ENCODE measurements at places on chromosomes 1 and 21.

DNA sequence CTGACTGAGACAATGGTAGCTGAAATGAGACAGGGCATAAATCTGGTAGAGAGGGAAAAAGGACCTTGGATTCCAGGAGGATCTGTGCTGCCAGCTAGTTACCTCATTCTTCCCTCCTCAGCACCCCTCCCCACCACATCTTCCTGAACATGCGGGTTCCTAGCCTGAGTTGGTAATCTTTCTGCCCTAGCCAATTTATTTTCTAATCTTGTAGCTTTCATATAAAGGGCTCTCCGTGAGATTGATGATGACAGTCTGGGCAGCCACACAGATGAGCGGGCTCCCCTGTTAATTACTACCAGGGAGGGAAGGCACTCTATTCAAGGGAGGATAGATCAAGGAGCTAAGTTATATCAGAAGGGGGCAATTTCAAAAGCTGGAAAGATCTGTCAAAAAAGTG is 20.2 kb downstream of the ARHGEF11 start:
- no peaks in the 10 kb centered on the region for H3K4me1 ChIP-seq
- peaks cover 31% of the 10 kb centered on the region for H3K36me3 ChIP-seq
- no peaks in the 10 kb centered on the region for H3K27me3 ChIP-seq
- DNase-seq = no peak
- no peak overlapping the region for H3K4me3 ChIP-seq

DNA sequence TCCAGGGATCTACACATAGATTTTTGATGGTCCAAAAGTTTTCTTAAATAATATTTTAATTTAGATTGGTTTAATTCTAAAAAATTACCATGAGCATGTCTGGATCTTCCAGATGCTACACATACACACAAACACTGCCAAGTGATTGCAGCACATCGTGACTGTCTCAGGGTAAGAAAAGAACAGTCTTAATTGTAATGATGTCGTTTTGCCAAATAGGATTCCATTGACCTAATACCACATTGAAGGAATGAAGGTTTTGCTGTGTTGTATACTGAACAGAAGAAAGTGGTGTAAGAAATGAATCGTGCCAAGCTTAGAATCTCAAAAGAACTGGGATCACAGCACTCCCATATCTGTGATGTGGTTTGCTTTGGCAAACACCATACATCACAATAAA is 633.3 kb upstream of the CAMK1G start:
- H3K27me3 ChIP-seq = no peaks in the 10 kb centered on the region
- H3K4me3 ChIP-seq = no peak overlapping the region
- H3K36me3 ChIP-seq = no peaks in the 10 kb centered on the region
- H3K27ac ChIP-seq = no peak overlapping the region
- DNase-seq = no peak

DNA sequence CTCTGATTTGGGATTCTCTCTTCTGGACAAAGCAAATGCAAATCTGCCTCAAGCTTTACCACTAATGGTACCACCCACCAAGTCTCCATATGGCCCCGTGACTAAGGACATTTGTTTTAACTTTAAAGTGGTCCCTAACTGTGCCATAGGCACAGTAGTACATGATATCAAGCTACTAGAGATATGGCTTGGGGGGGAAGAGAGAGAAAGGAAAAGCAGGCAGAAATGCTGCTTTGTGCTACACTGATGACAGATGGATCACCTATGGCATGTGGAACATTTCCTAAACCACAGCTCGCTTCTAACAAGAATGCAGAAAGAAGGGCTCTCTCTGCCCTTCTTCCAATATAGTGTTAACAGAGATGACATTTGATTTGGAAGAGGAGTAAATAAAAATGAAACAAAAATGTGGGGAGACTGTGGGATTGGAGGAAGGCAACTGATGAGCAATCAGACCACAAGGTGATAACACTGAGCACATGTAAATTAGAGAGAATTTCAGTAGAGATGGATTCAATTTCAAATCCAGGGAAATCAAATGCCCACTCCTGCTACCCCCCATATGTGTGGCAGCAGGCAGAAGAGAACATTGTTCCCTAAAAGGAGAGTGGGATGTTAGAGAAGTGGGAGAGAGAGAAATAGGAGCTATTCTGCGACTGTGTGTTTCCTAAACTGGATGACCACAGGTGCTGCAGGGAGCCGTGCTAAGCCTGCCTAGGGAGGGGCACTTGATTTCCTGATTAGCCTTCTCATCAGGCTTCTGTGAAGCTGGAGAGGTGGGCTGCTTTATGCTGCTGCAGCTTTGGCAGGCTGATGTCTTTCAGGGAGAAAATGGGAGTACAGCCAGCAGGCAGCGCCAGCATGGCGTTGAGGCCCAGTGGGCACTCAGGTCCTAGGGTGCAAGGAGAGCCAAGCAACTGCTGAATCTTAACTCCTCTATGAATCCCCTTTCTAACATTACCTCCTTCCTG is 75.3 kb downstream of the ZNF648 start:
- no peak for DNase-seq
- no peaks in the 10 kb centered on the region for H3K4me1 ChIP-seq
- H3K4me3 ChIP-seq = no peak overlapping the region
- no peaks in the 10 kb centered on the region for H3K27me3 ChIP-seq
- no peaks in the 10 kb centered on the region for H3K36me3 ChIP-seq

DNA sequence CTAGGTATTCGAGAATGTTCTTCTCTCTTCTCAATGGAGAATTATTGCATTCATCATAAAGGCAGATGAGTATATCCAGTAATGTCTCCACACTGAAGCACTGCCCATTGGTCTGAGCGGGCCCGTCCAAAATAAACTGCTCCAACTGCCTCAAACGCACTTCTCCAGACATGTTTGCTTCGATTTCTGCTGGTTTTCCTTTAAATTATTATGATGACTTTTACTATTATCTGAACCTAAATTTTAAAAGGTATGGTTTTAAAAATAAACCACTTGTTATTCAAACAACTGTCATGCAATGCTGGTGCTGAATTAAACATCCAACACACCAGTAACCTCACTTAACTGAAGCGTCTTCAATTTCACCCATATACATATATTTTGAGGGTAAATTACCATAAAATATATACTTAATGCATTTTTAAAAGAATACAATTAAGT is 1.3 kb downstream of the CDC42BPA start:
- H3K4me3 ChIP-seq = peak overlapping the region; percentile 73
- no peak overlapping the region for H3K27ac ChIP-seq
- peaks cover 51% of the 10 kb centered on the region for H3K27me3 ChIP-seq
- H3K36me3 ChIP-seq = no peaks in the 10 kb centered on the region
- peaks cover 13% of the 10 kb centered on the region for H3K4me1 ChIP-seq

DNA sequence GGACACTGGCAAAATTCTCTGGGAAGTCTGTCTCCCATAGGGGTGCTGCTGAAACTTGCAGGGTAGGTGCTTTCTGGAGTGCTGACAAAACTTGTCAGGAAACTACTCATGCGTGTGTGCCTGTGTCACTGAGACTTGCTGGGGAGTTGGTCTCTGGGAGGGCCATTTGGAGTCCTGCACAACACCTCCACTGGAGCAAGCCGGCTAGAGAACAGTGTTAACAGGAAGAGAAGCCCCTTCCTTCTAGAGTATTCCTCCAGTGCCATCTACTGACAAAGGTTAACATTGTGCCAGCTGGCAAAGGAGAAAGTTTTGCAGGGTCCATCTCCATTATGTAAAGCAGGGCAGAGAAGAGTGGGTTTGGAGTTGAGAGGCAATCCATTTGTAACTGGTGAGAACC is 30.0 kb downstream of the ZMYM4 start:
- H3K4me1 ChIP-seq = no peaks in the 10 kb centered on the region
- no peak overlapping the region for H3K4me3 ChIP-seq
- peaks cover 14% of the 10 kb centered on the region for H3K36me3 ChIP-seq
- H3K27me3 ChIP-seq = no peaks in the 10 kb centered on the region
- peak; percentile 18 for DNase-seq

DNA sequence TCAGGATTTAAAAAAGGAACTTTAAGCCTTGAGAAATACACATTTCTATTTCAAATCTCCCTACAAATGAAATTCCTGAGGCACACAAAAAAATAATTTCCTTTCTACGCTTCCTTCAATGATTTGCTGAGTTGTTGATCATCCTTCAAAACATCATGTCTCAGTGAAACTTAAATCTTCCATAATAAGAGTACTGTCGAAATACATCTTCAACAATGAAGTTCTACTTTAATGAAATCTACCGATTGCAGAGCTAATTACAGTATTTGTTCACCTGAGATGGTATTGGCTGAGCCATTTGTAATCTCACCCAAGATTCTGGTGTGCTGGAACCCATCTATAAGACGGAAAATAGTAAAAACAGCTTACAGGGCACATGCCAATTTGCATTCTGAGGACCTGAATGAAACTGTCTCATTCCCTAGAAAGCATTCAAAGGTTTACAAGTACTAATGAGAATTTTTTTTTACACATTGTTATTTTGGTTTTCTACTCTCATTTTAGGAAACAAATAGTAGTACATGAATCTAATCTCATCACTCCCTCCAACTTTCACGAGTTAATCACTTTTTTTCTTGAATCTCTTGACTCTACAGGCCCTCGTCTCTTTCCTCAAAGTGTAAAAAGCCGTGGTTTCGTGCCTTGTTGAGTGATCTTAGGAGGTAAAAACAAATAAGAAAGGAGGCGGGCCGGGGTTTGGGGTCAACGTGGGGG is 1.1 kb downstream of the CHML start:
- peaks cover 49% of the 10 kb centered on the region for H3K4me1 ChIP-seq
- no peaks in the 10 kb centered on the region for H3K27me3 ChIP-seq
- H3K4me3 ChIP-seq = peak overlapping the region; percentile 92
- peak overlapping the region; percentile 90 for H3K27ac ChIP-seq

- no peak overlapping the region for H3K27ac ChIP-seq
- no peak for DNase-seq
- no peak overlapping the region for H3K4me3 ChIP-seq
- no peaks in the 10 kb centered on the region for H3K4me1 ChIP-seq
Observed at GRCh38 chr1:22915816-22916470, 56.7 kb downstream of the LACTBL1 start.

GRCh38 chr1:10027027-10027426 is 5.7 kb upstream of the UBE4B start:
- no peak for DNase-seq
- peaks cover 43% of the 10 kb centered on the region for H3K4me1 ChIP-seq

DNA sequence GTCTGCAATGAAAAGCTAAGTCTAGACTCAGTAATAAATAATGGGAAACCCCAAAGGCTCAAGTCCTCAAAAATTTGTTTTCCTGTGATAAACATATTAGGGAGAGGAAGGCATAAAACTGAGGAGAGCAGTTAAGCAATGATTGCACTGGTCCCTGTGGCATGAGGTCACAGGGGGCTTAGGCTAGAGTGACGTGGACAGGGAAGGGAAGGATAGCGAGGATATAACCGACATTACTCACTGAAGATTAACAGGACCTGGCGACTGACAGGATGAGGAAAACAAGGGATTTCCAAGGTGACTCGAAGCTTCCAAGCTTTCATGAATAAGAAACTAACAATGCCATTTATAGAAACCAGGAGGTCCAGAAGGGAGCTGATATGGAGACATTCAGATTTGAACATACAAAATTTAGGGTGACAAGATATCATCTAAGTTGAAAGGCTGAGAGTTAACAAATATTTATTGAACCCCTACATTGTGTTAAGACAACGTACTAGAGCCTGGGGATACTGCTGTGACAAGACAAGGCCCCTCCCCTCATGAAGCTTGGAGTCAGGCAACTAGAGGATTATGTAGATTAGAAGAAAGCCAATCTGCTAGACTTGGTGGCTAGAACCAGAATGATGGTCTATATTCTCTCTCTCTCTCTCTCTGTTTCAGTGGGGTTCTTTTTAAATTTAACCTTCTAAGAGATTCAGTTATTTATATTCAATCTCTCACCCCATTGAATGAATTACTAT is 33.2 kb upstream of the PKN2 start:
- no peaks in the 10 kb centered on the region for H3K36me3 ChIP-seq
- no peaks in the 10 kb centered on the region for H3K27me3 ChIP-seq
- H3K4me3 ChIP-seq = no peak overlapping the region
- no peaks in the 10 kb centered on the region for H3K4me1 ChIP-seq
- H3K27ac ChIP-seq = no peak overlapping the region

GRCh38 chr1:5632224-5632623 is 360.0 kb downstream of the NPHP4 start:
- no peaks in the 10 kb centered on the region for H3K27me3 ChIP-seq
- H3K27ac ChIP-seq = no peak overlapping the region
- no peak overlapping the region for H3K4me3 ChIP-seq

GRCh38 chr1:108533351-108534083 is 26.4 kb upstream of the EEIG2 start:
- H3K4me3 ChIP-seq = no peak overlapping the region
- DNase-seq = no peak
- no peaks in the 10 kb centered on the region for H3K36me3 ChIP-seq

GRCh38 chr1:9294910-9295636 is 2.4 kb downstream of the SPSB1 start:
- H3K27me3 ChIP-seq = peaks cover 47% of the 10 kb centered on the region
- peaks cover 17% of the 10 kb centered on the region for H3K4me1 ChIP-seq
- H3K27ac ChIP-seq = no peak overlapping the region
- no peak for DNase-seq
- no peaks in the 10 kb centered on the region for H3K36me3 ChIP-seq

- H3K4me1 ChIP-seq = peaks cover 36% of the 10 kb centered on the region
- peaks cover 21% of the 10 kb centered on the region for H3K36me3 ChIP-seq
- DNase-seq = no peak
- H3K27me3 ChIP-seq = peaks cover 57% of the 10 kb centered on the region
- no peak overlapping the region for H3K27ac ChIP-seq
Observed at GRCh38 chr1:3651026-3651929, 1.0 kb upstream of the TP73 start.

GRCh38 chr1:165828103-165828668 is 772 bp downstream of the UCK2 start:
- no peaks in the 10 kb centered on the region for H3K36me3 ChIP-seq
- peak; percentile 32 for DNase-seq
- peaks cover 17% of the 10 kb centered on the region for H3K4me1 ChIP-seq
- H3K4me3 ChIP-seq = peak overlapping the region; percentile 43
- peak overlapping the region; percentile 82 for H3K27ac ChIP-seq
- no peaks in the 10 kb centered on the region for H3K27me3 ChIP-seq

- no peak overlapping the region for H3K4me3 ChIP-seq
- no peak for DNase-seq
- H3K36me3 ChIP-seq = no peaks in the 10 kb centered on the region
- H3K27me3 ChIP-seq = no peaks in the 10 kb centered on the region
Observed at GRCh38 chr1:154741741-154742495, 128.2 kb downstream of the KCNN3 start.

GRCh38 chr1:233217832-233218231 is 77.7 kb downstream of the PCNX2 start:
- no peak for DNase-seq
- H3K4me3 ChIP-seq = no peak overlapping the region

DNA sequence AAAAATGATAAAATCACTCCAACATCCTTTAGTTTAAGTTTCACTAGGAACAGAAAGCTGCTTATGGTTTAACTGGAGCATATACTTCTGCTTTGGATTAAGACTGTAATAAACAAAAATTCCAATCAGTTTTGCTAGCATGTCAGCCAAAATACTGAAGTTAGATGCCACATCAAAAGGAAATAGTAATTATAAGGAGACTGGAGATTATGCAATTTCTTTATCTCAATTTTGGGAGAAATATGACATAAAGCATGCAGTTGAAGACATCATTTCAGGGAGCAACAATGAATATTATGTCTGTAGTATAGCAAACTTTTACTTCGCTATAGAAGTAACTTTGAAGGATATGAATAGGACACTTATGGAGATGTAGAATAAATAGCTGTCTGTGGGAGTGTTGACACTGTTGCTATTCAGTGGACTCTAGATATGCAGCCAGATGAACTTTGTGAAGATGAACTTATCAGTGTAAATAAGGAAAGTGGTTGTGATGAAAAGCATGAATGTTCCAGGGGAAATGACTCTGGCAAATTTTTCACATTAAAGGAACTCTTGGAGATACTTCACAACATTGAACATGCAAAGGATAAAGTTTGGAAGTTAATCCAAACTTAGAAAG is 107.8 kb downstream of the RABGAP1L start:
- H3K36me3 ChIP-seq = peaks cover under 1% of the 10 kb centered on the region
- H3K4me1 ChIP-seq = peaks cover 4% of the 10 kb centered on the region
- H3K27ac ChIP-seq = no peak overlapping the region
- H3K4me3 ChIP-seq = no peak overlapping the region
- H3K27me3 ChIP-seq = no peaks in the 10 kb centered on the region

All from CD14-positive monocyte (primary cell).